ENCODE measurements at places on chromosomes 16 and 17.

DNA sequence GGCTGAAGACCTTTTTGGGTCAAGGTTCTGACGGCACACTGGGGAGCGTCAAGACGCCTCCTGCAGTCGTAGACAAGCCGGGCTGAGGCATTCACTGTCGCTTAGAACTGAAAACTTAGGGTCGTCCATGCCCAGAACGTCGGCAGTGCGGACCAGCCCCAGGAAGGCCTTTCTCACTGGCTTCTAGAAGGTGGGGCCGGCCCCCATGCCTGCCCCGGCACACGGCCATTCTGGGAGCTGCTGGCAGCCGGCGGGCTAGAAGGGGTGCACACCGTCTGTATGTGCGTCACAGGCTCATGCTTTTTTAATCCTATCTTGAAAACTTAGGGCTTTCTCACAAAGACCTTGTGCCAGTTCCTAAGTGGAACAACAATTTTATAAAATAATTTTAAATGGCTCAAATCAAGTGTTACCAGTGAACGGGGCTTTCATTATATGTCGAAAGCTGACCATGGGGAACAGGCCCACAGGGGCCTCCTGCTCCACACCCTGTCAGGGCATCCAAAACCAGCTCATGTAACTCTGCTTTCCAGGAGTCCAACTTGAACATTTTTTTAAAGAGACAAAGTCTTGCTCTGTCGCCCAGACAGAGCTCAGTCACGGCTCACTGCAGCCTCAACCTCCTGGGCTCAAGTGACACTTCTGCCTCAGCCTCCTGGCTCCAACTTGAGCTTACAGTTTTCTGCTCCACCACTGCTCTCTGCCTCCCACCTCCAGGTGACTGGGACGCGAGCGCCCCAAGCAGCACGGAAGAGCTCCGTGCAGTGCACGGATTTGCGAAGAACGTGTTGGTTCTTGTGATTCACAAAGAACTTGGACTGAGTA is 111.2 kb downstream of the ANKRD11 start:
- no peak for DNase-seq

GRCh38 chr16:14196539-14196938 is 125.4 kb downstream of the MRTFB start:
- no peak for DNase-seq

- DNase-seq, result no peak
Observed at GRCh38 chr17:34257299-34257985, 2.4 kb downstream of the CCL2 start.

- DNase-seq, result no peak
Observed at GRCh38 chr16:86568677-86569623, 2.3 kb downstream of the FOXC2 start.

DNA sequence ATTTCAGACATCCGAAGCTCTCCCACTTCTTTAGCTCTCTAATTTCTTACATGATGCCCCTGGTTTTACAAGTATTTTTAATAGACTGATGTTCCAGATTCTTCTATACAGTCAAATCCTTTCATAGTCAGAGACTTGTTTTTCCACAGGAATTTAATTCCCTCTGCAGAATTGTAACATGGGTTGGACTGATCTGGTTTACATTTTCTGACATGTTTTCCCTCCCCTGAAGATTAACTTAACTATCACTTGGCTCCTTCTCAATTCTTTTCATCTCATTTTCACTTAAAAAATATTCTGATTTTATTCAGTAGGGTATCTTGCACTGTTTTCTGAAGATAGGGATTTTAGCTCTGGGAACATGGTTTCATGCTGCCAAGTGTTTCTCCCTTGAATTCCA is 352.2 kb downstream of the MAF start:
- DNase-seq, result no peak

DNA sequence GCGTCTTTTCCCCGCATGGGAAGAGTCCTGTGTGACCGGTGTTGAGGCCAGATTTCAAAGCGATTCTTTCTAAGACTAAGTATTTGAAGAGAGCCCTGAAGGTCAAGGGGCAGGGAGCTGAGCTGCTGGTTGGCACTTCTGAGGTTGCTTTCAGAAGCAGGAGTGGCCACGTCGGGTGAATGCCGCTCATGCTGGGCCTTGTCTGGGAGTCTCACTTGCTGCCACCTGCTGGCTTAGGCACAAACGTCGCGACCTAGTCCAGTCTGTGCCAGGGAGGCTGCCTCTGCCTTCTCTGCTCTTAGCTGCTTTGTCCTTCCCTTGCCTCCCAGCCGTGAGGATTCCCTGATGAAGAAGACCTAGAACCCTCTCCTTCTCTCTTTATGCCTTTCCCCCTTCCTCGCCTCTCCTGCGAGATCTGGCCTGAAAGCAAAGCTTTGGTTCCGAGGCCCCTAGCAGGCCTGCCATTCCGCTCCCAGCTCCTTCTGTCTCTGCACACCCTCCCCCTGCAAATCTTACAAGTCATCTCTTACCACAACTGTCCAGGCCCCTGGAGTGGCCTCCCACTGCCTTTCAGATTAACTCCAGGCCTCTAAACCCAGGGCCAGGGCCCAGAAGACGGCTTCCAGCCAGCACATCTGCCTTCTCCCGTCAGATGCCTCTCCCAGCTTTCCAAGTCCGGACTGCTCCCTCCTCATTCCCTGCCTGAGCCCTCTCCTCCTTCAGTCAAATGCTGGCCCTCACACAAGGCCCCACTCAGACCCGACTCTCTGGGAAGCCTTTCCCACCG is 11.4 kb downstream of the CTNS start:
- peak; percentile 61 for DNase-seq

GRCh38 chr16:21088646-21089538 is 61.8 kb downstream of the DNAH3 start:
- no peak for DNase-seq

Data from NCI-H1694 (cell line).